Stromal cell of bone marrow (primary cell): ENCODE measurements at places on chromosomes 1 and 21.

DNA sequence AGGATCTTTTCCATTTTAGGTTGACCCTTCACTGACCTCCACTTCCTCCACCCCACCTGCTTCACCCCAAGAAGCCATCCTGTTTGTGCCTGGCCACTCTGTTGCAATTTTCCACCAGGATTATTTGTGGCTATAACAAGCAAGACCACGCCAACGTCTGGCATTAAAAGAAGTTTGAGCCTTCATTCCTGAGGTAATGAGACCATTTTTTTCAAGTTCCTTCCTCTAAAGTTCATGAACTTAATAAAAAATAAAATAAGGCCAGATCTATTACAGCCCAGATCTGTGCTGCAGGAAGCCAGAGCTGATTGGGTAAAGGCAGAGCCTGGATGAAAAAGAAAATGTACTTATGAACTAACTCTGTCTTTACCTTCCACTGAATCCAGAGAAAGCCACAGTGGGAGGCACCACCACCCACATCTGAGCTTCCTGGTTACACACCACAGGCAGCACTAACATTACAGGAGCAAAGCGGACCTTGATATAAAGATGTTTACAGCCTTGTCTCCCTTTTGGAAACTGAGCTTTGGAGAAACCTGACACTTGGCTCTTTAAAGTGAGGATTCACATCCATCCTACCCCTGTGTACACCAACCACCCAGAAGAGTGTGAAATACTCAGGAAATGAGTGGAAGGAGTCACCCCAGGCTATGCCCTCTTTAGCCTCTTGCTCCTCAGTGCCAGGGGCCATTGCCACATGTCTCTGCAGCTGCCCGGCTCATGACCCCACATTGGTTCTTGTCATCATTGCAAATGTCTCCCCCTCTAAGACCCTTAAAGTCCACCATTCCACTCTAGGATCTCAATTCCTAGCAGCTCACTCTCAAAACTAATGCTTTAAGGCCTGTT lies 293.6 kb downstream of the PLPP3 start:
- DNase-seq, result no peak

GRCh38 chr1:39639305-39640130 lies at the start of gene HEYL:
Gene HEYL (minus strand): TSS chr1:39639643. CDS start chr1:39639625, 18 bp downstream.
- DNase-seq, result no peak

DNA sequence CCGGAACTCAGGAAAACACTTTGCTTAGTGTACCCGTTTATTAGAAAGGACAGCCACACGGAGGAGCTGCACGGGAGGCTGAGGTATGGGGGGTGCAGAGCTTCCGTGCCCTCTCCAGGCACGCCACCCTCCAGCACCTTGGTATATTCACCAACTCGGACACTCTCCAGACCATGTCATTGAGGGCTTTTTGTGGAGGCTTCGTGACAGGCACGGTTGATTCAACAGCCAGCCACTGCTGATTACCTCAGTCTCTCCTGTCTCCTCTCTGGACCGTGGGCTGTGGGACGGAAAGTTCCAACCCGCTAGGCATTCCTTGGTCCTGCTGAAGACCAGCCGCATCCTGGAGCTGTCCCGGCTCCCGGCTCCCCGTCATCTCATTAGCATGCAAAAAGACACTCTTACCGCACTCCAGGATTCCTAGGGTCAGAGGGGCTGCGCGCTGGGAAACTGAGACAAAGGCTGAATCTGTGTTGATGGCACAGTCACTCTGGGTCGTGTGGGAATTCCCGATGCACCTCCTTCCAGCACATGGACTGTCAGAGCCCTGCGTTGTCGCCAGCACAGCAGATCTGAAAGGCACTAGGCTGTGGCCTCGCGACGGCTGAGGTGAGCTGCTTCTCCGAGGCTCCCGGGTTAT lies 65.6 kb downstream of the PRKCZ start:
- no peak for DNase-seq

DNA sequence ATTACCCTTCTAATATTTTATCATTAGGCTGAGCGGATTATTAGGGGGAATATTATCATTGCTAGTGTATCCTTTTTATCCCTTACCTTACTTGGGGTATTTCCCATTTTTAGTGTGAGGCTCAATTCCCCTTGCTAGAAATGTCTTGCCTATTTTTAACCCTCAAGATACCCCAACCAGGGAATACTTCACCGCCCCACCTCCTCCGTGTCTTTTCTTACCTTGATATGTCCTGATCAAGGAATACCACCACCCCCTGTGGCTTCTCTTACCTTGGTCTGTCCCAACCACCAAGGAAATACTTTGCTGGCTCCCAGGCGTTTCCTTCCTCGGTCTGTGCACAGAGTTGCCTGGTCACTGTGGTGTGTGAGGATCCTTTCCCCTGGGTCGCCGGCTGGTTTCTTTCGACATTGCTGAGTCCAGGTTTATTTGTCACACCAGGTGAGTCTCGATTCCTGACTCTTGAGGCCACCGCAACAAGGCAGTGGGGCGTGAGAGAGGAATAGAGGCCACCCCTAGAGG lies 57.8 kb downstream of the SERINC2 start:
- no peak for DNase-seq

DNA sequence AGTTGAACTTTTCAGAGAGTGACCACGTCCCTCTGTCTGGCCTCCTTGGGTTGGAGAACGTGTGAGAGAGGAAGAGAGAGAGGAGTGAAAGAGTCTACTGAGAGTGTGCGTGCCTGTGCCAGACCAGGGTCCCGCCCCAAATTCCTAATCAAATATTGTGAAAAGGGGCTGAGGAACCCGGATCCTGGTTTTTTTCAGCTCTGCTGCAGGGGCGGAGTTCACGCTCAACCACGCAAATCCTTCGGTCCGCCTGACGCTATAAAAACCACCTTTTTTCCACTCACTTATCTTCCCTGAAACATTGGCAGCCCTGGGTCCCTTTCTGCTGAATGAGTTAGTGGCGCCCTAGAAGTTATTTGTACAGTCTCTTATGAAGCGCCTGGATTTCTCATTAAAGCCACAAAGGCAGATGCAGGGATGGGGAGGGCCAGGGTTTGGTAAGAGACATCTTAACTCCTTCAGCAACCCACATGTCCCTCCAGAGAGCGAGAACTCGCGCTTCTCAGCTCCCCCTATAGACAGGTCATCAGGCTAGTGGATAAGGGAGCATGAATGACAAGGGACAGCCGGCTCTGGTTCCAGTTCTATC lies at the start of gene FMOD:
TSS of gene FMOD (minus strand) at position 86 of the 589 bp plus-strand sequence. CDS start 2,852 bp downstream, outside the sequence.
- peak; percentile 43 for DNase-seq

DNA sequence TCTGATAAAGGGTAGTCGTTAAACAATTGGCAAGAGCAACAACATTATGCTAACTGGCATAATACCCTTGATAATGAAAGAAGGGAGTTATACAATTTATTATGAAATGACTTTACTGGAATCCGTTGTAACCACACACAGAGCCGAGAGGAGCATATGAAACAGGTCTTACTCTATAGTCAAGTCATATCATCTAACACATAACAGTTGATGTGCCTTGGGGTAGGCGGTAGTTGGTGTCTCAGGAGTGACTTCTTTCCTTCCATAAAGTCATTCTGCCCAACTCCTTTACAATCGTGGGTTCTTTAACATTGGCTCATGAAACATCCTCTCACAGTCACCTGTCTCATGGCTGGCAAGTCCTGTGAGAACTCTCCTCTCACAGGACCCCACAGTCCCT lies 225.2 kb downstream of the LTN1 start:
- no peak for DNase-seq

DNA sequence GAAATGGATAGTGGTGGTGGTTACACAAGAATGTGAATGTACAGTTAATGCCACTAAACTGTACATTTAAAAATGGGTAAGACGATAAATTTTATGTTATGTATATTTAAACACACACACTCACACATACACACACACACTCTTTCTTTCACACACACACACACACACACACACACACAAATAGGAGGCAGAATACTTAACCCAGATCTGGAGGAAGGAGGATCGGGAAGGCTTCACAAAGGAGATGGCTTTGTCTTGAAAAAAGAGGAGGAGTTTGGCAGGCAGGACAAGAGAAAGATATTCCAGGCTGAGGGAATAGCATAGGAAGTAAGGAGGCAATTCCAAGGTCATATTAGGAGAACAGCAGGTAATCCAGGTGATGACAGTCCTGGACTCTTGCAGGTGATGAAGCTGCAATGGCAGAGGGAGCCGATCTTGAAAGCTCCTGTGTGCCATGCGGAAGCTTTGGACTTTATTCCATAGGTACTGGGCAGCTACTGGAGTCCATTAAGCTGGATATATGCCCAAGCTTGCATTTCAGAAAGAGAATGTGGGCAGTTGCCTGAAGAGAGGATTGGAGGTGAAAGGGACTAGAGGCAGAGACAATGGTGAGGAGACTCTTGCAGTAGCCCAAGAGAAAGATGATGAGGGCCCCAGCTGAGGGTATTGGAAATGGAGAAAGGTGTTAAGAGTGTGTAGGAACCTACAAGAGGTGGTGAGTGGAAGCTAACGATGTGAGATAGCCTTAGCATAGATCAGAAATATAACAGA lies 15.4 kb upstream of the LYST start:
- no peak for DNase-seq

- no peak for DNase-seq
These were observed 9.4 kb downstream of the TIAM1 start for GRCh38 chr21:31334648-31335121.

DNA sequence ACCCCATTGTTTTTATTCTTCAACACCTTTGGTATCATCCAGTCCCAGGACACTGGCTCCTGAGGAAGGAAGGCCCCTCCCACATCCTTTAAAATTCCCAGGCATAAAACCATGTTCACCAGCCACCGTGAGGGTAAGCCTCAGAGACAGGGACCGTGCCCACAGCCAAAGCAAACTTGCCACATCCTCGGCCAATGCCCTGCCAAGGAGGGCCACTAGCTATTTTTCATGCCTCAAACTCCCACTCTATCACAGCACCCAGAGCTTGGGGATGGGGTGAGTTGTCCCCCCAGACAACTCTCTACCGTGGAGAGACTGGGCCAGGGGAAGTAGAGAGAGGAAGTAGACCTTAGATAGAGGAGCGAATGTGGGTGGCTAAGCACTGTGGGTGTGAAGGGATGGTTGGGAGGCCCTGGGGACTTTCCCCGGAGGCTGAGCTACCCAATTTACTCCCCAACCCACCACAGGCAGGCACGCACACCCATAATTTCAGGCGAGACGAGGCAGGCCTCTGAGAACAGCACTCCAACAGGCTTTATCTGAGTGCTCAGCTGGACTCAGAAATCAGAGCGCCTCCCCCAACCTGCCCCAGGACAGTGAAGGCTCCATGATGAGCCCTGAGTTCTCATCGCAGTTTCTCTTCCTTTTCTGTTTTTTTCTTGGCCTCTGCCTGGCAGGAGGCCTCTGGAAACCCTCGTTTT lies 15.9 kb upstream of the BTG2 start:
- no peak for DNase-seq

GRCh38 chr1:86854352-86854751 lies 59.6 kb downstream of the SELENOF start:
- no peak for DNase-seq

DNA sequence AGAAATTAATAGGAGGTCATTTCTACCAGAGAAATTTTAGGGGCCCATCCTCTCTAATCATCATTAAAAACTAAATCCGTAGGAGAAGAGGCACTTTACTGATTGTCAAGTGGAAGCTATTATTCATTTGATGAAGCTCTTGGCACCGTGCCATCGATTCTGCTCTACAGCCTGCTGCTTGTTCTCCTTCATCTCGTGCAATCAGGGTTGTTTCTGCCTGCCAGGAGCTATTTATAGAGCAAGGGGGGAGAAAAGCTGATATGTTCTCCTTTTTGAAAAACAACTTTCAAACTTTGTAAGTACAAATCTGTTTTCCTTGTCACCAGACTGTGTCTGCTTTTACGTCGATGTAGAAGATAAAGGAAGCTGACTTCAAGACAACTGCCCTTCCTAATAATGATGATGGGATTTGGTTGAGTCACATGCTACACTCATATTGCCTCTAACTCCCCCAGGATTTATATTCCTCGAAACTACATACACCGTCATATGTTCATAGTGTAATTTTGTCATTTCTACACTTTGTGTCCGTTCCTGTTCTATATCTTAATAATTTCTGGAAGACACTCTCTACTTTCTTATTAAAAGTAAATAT lies 169.6 kb upstream of the LHX8 start:
- no peak for DNase-seq

DNA sequence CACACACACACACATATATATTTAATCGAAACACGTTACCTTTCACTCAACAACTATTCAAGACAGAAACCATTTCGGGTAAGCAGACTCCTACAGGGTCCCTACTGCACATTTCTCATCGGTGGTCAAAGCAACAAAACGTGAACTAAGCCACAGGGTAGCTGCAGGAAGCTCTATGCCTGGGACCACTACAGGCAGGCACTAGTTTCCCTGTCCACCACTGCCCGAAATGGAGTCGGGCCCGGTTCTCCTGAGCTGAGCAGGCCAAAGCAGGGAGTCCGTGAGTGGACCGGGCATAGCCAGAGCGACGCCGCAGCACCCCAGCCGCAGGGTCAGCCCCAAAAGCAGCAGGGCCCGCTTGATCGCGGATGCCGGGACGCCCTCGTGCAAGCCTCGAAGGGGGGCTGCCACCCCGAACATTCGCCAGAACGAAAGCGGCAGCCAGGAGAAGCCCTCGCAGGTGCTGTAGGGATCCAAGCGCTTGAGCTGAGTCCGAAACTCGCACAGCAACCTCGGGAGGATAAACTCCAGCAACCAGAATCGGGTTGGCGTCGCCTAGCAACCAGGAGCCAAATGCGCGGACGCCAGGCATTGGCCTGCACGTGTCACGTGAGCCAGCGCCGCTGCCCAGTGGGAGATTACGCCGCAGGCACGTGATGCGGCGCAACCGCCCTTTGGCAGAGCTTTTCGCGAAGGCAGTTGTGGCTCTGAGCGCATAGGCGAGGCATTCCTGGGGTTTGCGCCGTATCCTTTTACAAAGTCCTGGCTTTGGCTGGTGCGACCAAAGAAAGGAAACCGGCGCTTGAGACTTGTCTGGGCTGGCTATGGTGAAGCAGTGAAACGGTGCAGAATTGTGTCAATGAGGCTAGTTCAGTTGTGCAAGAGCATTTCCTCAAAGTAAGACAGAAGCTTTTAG lies 13.9 kb upstream of the DDI2 start:
- peak; percentile 96 for DNase-seq

GRCh38 chr21:39852021-39852721 lies 15.1 kb upstream of the PCP4 start:
- DNase-seq, result no peak

GRCh38 chr1:65292861-65293593 lies 16.3 kb upstream of the DNAJC6 start:
- no peak for DNase-seq

DNA sequence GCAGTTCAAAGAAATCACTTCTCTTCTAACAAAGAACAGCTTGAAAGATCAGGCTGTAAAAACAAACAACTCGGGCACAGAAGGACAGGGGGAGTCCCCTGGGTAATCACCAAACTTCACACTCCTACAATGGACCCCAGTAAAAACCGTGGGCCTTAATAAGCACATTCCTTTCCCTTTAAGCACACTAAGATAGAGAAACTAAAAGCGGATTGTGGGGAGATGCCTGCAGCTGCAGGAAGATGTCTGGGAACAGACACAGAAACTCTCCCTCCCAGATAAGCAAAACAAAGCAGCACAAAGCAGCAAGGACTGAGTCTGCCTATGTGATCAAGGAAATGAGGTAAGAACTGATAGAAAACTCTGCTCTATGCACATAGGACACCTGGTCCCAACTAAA lies 37.6 kb upstream of the CTBS start:
- DNase-seq, result no peak

- DNase-seq, result no peak
These were observed 295.0 kb downstream of the OMA1 start for GRCh38 chr1:58251430-58252073.
